Activated naive CD4-positive, alpha-beta T cell (primary cell): ENCODE measurements at places on chromosomes 12 and 14.

GRCh38 chr14:94143239-94143638 lies 13.8 kb upstream of the IFI27L2 start:
- no peak for DNase-seq

DNA sequence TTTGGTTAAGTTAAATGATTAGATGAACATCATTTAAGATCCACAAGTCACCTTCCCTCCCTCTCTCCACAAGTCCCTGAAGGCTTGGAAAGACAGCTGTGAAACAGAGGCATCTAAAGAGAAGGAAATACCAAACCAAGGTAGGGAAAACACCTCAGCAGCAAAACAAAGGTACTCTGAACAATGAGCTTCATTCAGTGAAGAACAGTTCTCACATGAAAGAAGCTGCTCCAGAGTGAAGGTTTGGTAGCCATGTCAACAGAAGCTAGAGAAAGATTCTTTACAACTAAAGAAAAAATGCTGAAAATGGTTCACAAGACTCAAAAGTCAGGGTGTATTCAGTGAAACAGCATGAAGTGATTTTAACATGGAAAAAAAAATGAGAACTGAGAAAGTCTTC lies 69.4 kb downstream of the FGD6 start:
- DNase-seq: no peak

DNA sequence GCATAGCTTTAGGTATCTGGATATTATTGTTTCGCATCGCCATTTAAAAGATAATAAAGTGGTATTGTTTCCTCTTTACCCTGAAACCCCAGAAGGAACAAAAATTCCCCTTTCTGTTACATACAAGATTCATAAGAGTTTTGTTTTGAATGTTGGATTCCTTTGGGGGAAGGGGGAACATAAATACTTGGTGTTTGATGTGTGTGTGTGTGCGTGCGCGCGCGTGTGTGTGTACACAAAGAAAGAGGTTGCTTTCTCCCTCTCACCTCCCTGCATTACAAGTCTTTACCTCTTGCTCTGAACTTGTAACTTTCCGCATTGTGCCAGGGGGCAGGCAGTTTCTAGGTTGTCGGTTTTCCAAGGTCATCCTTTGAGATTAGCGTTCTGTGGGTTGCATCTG lies 76.4 kb downstream of the GPATCH2L start:
- no peak for DNase-seq

- DNase-seq: peak; percentile 55
Observed at GRCh38 chr12:106301611-106302321, 767 bp upstream of the TCP11L2 start.

GRCh38 chr12:6632026-6632983 lies 3.5 kb downstream of the LPAR5 start:
- DNase-seq: no peak

- no peak for DNase-seq
Observed at GRCh38 chr12:32139064-32139421, 32.4 kb downstream of the BICD1 start.

GRCh38 chr12:76337583-76337982 lies 10.6 kb downstream of the BBS10 start:
- DNase-seq: no peak

GRCh38 chr14:70904373-70904772 lies 2.9 kb upstream of the PCNX1 start:
- DNase-seq: no peak

- no peak for DNase-seq
Observed at GRCh38 chr12:45803111-45803510, 73.6 kb downstream of the ARID2 start.

- no peak for DNase-seq
Observed at GRCh38 chr14:90061685-90062126, at the start of gene KCNK13. TSS of gene KCNK13 (plus strand) at chr14:90061994. CDS start at chr14:90062206, 212 bp downstream.

DNA sequence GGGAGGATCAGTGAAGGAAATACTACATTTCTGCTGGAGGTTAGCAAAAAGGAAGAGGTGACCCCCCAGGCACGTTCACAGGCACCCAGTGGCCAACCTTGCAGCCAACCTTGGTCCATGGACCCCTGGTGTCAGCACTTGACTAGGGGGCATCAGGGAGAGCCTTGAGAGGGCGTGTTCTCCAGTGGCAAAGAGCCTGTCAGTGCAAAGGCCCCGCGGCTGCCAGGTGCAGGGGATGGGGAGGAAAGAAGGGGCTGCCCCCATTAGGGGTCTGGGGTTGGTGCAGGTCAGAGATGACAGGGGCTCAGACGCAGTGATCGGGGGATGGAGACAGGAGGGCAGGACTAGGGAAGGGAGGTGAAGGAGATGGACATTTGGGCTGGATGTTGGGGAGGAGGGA lies 22.7 kb upstream of the ULK1 start:
- no peak for DNase-seq

DNA sequence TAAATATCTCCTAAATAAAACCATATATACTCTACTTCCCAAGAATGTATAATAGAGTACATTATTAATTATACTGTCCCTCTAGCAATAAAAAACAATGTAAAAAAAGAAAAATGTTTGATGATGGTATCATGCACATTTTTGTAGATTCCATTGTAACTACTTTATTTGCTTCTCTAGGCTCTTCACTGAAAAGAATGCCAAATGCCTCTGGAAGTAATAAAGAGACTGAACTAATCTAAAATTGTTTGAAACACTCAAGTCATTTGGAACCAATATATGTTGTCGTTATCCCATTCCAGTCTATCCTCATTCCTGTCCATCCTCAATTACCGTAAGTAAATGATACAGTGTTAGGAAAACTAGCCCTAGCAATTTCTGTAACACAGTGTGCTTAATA lies 233.6 kb downstream of the C12orf50 start:
- no peak for DNase-seq

DNA sequence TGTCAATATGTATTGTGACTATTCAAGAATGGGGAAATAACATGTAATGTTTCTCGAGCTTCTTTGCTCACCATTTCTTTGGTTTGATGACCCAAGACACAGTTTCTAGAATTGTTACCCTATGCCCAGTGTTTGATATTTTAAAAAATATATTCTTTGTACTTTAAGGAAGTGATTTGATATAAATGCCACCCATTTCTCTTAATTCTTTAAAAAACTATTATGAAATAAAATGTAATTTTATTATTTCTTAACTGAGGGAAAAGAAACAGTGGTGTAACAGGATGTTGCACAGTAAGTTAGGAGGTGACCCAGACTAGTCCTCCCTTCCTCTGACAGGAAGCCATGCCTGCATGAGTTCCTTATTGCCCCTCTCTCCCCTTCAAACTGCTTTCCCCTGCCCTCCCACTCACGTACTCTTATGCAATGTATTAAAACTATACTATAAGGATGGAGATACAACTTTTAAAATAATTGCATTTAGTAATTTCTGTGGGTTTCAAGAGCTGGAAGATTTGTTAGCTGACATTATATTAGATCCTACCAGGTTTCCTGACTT lies 279.4 kb downstream of the TMTC2 start:
- DNase-seq: no peak

- DNase-seq: no peak
Observed at GRCh38 chr14:38608244-38608643, 352.4 kb upstream of the CLEC14A start.

- DNase-seq: no peak
Observed at GRCh38 chr12:20599757-20600156, 95.4 kb upstream of the SLCO1C1 start.

DNA sequence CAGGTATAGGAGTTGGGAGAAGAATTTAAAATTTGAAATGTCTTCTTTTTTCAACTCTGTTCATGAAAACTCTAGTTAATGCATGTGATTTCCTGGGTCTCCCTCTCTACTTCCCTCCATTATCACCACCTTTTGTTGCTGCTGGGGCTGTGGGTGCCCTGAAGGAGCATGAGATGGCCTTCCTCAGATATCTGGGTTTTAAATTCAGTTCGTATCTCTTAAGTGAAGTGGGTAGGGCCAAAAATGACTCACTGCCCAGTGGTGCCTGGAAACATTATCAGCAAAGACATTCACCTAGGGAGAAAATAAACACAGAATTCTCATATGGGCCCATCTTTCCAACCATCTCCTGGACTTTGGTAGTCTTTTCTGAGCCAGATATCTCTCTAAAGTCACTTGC lies 234.9 kb upstream of the PLEKHG7 start:
- no peak for DNase-seq

- DNase-seq: no peak
Observed at GRCh38 chr12:14431975-14432374, 66.5 kb downstream of the ATF7IP start.

DNA sequence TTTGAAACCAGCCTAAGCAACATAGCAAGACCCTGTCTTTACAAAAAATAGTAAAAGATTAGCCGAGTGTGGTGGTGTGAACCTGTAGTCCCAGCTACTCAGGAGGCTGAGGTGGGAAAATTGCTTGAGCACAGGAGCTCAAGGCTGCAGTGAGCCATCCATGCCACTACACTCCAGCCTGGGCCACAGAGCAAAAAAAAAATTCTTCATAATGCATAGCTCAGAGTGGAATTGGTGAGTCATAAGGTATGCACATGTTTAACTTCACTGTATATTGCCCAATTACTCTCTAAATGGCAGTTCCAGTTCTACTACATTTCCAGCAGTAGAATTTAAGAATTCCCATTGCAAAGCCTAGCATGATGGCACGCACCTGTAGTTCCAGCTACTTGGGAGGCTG lies 26.8 kb upstream of the CLIP1 start:
- no peak for DNase-seq

DNA sequence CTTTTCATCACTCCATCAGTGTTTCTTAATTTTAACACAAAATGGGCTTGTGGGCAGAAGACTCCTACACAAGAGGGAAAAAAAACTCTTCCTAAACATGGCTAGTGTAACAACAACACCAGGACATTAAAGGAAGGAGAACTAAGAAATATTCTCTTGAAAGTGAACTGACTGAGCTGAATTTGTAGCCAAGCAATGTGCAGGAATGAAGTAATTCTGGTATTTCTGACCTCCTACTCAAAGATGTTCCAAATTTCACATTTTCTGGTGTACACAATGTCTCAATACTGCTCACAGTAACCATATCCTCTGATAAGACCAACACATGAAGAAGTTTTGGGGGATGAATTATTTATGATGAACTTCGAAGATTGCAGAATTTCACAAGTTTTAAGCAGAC lies 357.3 kb downstream of the DUSP6 start:
- DNase-seq: no peak

- no peak for DNase-seq
Observed at GRCh38 chr12:54991161-54991990, 6.8 kb upstream of the TESPA1 start.

DNA sequence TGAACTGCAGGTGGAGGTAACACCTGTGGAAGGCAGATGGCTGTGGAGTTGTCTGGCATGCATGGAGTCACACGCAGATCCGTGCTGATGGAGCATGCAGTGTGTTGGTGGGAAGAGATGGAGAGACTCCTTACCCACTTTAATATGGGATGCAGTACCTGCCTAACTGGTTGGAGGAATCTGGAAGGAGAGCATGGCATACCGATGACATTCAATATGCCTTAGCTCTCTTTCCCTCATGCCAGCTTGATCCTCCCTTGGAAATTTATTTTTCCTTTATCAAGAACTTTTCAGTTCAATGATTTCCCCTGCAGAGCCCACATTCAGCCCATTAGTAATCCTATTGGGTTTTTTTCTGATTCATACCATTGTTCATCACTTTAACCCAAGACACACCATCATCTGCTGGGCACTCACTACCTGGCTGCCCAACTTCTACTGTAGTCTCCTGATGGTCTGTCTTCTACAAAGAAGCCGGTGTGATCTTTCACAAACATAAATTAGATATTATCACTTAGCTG lies 25.9 kb upstream of the NR2C1 start:
- DNase-seq: no peak
